ENCODE measurements at places on chromosomes 13 and 19.

DNA sequence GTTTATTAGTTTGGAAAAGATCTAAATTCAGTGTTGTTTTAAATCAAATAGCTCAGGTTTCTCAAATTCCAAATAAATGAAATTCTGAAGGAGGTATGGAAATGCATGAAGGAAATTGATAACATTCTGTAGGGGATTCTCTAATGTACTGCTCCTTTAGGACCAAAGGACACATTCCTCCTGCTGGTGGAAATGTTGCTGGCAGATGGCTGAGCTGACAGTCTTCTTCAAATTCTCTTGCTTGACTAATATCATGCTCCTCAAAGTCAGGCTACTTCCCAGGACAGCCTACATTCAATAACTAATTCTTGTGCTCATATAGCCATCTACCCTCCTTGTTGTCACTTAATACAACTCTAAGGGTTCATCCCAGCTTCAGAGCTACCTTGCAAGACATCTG, 1118.5 kb downstream of the PCDH9 start:
- DNase-seq = no peak

GRCh38 chr19:3370214-3370720, 3.9 kb downstream of the NFIC start:
- no peak for DNase-seq

- DNase-seq = no peak
Observed at GRCh38 chr13:75906315-75906714, 270.2 kb downstream of the LMO7 start.

GRCh38 chr13:66208589-66208988, 1021.5 kb downstream of the PCDH9 start:
- no peak for DNase-seq

DNA sequence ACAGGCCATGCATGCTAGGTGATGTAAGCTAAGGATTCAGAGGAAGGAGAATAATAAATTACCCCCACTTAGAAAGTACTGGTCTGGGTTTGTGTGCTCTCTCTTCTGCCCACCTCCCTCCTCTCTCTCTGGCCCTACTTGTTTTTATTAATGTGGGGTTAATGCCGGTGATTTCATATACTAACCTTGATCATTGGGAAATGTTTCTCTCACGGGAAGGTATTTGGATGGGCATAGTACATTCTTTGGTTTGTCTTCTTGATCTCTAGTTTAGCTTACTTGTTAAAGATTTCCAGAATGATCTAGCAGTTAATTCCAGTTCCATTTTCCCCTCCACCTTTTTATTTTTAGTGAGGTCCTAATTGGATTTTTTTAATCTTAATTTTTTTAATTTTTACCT, 24.6 kb downstream of the ARHGAP35 start:
- no peak for DNase-seq

- DNase-seq = peak; percentile 77
Observed at GRCh38 chr19:48351341-48351752, 12.4 kb downstream of the TMEM143 start.

DNA sequence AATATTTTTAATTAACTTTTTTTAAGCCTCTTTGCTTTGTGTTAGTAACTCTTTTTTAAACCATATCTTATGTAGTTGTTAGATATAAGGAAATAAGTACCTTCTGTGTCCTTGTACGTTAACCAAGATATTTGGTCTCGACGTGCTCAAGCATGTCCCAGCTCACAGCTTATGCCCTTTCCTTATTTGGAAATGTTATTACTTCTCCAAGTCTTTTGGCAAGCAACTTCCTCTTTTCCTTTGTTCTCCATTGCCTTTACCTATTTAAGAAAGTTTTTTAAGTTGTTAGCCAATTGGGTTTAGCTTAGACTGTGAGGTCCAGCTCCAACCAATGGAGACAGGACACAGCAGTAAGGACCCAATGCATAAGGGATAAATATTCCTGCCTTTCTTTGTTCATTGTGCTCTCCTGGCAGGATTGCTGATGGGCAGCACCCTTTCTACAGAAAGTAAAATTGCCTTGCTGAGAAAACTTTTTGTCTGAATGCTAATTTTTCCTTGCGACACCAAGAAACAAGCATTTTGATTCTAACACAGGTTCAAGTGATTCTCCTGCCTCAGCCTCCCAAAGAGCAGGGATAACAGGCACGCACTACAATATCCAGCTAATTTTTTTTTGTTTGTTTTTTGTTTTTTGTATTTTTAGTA, 5.2 kb downstream of the DKKL1 start:
- DNase-seq = no peak

DNA sequence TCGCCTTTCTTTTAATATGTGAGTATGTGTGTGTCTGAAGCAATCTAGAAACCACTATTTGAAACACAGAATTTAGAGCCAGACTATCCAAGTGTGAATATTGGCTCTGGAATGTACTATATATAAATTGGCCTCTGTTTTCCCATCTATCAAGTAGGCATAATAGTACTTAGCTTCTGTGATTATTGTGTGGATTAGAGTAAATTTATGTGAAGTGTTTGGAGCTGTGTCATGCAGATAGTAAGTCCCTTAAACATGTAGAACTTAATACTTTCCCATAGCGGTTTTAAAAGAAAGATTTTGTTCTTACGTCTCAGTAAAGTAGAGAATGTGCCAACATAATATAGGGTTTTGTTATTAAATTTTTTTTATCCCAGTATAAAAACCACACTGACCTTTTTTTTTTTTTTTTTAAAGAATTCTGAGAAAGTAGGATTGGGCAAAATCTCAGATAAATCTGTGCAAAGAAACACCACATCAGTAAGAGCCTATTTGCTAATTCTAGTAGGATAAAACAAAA, 432.3 kb downstream of the RFC3 start:
- no peak for DNase-seq

DNA sequence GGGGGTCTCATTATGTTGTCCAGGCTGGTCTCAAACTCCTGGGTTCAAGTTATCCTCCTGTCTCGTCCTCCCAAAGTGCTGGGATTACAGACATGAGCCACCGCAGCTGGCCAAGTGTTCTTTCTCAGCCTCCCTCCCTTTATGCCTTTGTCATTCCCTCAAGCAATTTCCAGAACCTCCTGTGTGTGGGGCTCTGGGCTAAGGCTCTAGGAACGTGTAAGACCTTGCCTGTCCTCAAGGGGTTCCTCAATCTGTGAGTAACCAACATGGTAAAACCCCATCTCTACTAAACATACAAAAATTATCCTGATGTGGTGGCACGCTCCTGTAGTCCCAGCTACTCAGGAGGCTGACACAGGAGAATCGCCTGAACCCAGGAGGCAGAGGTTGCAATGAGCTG, 15.5 kb upstream of the SPACA4 start:
- no peak for DNase-seq

GRCh38 chr19:49894879-49895565, 1.7 kb downstream of the IL4I1 start:
- no peak for DNase-seq

- no peak for DNase-seq
Observed at GRCh38 chr13:104114101-104114500, 1047.9 kb upstream of the SLC10A2 start.

- no peak for DNase-seq
Observed at GRCh38 chr13:59061621-59062020, 1102.1 kb downstream of the DIAPH3 start.

DNA sequence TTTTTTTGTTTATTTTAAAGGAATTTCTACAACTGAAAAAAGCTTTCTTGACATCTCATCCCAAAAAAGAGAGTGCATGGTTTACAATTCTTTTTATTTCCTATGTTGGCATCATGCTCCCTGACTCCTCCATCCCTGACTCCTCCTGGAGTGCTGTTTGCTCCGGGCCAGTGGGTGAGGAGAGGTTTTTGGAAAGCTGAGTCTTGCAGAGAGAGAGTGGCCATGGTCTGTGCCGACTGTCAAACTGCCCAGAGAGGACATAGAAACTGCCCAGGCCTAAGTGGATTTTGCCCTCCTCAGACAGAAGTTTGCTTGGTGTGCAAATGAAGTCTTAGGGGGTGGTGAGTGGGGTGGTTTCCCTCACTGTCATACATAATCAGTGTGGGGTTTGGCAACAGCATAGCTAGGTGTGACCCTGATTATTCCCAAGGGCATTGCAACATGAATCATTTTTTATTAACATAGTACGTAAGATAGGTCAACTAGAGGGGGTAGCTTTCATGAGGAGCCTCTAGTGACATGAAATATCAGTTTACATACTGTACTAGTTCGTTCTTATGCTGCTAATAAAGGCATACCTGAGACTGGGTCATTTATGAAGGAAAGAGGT, 179.8 kb upstream of the UBL3 start:
- DNase-seq = no peak

DNA sequence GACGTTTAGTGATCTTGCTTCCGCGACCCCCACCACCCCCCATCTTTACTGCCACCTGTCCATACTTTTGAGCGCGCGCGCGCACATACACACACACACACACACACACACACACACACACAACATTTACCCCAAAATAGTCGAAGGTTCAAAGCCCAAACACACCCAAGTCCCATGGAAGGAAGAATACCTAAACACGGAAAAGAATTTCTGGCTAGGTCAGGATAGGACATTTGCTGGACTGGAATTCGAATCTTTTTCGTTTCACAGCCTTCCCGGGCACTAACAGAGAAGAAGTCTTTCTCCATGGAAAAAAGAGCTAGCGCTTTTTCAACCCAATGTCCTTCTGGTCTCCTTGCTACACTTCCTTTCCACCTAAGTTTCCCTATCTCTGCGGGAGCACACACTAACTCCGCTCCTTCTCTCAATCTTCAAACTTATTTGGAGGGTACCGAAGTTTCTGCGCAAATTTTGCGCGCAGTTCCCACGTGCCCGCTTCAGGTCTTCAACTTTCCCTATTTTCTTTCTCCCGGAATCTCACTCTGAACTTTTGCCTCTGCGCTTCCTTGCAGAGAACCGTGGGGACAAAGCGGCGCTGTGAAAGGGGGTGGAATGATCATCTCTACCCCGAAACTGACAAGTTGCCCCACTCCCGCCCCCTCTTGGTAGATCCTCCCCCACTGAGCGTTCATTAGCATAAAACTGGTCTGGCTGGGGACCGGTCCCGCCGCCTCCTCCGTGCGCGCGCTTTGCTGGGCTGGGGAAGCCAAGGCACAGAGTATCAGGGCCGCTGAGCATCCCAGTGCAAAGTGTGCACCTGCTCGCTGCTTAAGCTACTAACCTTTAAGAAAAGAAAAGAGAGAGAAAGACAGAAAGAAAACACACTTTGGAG, 2.7 kb downstream of the DACH1 start:
- DNase-seq = peak; percentile 60

GRCh38 chr13:43411741-43412140, 375.0 kb downstream of the ENOX1 start:
- DNase-seq = no peak

- DNase-seq = no peak
Observed at GRCh38 chr13:93004919-93005318, 221.7 kb upstream of the GPC6 start.

DNA sequence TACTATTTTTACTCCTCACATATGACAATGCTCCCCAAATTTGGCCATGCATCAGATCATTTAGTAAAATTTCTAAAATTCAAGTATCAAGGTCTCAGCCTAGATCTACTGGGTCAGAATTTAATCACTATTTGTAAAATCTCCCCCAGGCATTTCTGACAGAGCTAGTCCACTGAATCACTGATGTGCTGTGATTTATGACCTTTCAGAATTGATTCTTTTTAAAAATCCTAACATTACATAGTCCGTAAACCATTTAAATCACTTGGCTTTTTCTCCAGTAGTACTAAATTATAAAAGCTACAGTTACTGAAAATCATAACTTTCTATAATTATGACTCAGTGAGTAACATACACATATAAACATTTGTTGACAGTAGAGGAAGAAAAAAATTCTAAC, 92.8 kb upstream of the RAP2A start:
- DNase-seq = no peak

DNA sequence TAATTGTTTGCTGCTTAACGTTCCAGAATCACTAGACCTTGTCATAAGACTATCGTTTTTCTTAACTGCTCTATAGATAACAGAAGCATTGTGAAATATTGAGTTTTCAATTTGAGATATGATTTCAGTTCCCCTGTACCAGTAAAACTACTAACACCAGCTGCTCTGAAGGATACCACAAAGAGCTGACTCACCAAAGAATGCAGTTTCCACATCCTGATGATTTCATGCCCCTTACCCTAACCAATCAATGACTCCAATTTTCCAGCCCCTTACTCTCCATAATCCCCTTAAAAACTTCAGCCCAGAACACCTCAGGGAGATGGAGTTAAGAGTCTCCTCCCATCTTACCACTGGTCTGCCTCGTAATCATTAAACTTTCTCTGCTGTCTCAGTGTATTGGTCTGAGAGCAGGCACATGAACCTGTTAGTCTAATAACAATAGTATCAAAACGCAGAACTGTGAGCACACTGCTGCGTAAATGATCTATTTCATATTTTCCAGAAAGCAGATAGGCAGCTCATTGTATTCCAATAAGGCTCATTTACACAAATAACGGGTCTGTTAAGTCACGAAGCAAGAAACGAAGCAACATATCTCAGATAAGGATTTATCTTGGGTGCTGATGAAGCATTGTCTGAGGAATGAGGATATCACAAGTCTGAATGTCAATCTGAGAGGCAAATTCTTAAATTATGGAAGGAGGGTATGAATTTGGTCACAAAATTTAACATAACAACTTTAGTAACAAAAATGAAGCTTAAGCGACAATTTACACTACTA, 14.1 kb upstream of the CCNA1 start:
- no peak for DNase-seq

DNA sequence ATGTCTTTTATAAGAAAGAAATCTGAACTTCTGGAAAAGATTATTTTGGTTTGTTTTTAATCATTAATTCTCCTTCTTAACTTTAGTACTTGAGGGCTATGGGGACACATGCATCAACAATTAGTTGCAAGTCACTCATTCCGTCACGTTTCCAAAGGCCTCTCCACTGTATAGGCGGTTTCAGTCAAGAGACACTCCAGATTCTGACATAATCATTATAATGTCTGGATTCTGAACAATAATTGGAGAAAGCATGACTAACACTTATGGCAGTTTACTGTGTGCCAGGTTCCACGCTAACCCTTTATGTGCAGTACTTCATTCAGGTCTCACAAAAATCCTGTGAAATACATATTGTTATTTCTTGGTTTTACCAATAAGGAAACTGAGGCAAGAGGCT, 71.9 kb downstream of the TNFRSF19 start:
- no peak for DNase-seq

GRCh38 chr19:6074709-6075403, 35.4 kb downstream of the RFX2 start:
- DNase-seq = no peak

DNA sequence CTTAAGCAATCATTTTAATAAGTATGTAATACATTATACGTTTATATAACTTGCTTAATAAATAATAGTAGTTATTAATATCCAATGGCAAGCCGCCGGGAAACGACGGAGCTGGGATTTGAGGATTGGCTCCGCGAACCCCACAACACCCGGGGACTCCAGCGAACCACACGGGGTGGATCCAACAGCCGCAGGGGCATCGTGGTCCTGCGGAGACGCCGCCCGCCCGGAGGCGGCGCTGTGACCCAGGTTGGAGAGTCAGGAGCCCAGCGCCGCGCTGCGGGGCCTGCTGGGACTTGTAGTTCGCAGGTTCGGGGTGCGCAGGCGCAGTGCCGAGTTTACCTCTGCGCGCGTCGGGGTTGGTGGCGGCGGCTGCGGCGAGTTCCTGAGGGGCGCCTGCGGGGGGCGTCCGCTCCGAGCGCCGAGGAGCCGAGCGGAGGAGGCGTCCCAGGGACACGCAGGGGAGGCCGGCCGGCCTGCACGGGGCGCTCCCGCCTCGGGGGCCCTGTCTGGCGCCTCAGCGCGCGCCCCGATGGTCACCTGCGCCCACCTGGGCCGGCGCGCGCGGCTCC, at the start of gene ZNF554:
Gene ZNF554, plus strand, starts transcription at position 329 of the 572 bp plus-strand sequence. Its CDS starts 204 bp downstream, at position 533.
- DNase-seq = peak; percentile 98

- no peak for DNase-seq
Observed at GRCh38 chr19:58354478-58355030, 1.3 kb upstream of the A1BG start.

GRCh38 chr13:108419768-108420167, 150.2 kb downstream of the TNFSF13B start:
- DNase-seq = no peak
